Stimulated activated CD4-positive, alpha-beta T cell treated with anti-CD3 and anti-CD28 coated beads, TNF-alpha, amount 100 ng/mL, for 4 hours (primary cell): ENCODE measurements at places on chromosomes 13 and 19.

GRCh38 chr19:6682607-6683128 is 12.7 kb upstream of the TNFSF14 start:
- DNase-seq = no peak

DNA sequence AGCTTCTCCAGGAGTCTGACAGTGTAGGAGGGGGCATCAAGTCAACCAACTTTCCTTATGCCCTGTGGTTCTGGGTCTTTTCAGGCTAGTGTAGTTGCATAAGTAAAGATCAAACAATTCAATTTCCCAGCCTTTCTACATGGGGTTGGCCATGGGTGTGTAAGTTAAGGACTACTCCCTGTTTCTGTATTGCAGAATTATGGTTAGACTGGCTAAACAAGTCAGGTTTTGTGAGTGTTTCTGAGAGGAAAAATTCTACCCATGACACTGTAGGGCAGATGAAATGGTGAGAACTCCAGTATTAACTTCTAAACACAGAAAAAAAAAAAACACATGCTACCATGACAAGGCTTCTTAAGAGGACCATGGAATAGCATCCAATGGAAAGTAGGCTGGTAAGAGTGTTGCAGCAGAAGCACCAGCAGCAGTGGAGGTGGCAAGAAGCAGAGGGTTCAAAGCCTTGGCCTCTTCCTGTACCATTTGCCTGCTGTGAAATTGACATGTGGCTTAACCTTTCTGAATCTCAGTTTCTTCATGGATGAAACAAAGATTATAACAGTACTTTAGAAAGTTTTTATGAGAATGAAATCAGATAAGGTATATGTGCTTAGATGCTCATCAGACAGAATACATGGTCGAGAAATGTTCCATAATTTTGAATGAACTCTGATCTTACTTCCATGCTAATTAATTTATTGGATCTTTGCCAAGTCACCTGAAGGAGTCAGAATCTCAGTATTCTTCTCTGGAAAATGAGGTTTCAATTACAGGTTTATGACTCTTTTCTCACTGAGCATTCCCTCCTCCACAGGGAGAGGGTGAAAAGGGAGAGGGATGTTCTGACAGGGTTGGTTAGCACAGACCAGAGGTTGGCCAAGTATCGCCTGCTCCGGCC is 11.4 kb upstream of the SCEL start:
- no peak for DNase-seq

- DNase-seq = no peak
Observed at GRCh38 chr19:6212403-6213265, 67.1 kb downstream of the MLLT1 start.

GRCh38 chr19:28715157-28715556 is 497.8 kb downstream of the UQCRFS1 start:
- no peak for DNase-seq

DNA sequence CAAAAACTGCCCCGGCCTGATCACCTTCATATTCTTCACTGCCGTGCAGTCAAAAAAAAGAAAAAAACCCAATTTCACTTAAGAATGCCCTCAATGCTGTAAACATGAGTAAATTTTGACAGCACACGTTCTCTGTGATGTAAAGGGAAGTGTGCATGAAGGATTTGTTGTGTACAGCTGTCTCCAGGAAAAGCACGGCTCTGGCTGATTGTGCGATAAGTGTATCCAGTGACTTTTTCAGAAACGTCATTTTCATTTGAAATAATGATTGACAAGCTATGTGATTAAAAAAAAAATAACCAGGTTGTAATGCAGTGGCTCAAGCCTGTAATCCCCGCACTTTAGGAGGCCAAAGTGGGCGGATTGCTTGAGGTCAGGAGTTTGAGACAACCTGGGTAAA is 39.6 kb downstream of the ANKRD10 start:
- no peak for DNase-seq

DNA sequence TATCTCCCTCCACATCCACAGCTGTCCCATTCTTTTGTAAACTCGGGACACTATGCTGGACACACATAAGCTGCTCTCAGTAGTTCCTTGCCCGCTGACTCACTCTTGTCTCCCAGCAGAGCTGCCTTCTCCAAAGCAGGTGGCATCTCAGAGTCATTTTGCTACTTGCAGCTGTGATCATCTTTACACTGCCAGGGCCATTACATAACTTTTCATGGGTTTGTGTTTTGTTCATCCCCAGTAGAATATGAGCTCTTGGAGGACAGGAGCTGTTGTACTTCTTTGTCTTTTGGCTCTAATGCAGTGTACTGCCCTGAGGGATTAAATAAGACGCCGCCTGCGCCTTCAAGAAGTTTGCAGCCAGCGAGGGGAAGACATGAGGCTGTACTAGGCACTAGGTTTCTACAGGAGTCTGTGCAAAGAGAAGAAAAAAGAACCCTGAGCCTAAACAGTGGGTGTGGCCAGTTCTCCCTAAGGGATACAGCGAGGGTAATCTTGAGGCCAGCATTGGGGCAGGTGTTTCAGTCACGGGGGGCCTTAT is 40.8 kb upstream of the GPR183 start:
- no peak for DNase-seq

- no peak for DNase-seq
Observed at GRCh38 chr13:108629988-108630387, 577 bp downstream of the MYO16 start.

GRCh38 chr13:23901365-23901764 is 4.1 kb upstream of the C1QTNF9B start:
- no peak for DNase-seq

DNA sequence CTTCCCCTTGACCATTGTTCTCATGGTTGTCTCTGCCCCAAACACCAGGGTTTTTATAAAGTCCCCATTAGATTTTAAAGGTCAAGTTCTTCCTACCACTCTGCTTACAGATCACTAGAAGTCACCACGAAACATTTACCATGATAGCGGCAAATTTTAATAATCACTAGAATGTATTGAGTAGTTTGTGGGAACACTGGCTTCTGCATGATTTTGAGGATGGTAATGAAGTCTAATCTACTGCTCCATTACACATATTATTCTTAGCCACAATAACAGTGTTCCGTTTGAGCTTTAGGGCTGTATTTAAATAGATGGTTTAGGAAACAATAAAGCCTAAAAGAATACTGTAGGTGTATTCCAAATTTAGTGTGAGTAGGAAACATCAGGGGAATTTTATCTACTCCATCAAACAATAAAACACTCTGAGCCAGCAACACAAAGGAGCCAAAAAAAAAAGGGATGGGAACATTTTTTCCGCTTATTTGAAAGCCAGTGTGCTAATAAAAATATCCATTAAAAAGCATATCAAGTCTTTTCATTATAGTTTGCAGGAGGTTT is 49.7 kb downstream of the KLF12 start:
- DNase-seq = no peak

GRCh38 chr13:102911336-102911735 is 65.5 kb downstream of the ERCC5 start:
- no peak for DNase-seq

- DNase-seq = no peak
Observed at GRCh38 chr13:84413016-84413415, 530.7 kb upstream of the SLITRK1 start.

DNA sequence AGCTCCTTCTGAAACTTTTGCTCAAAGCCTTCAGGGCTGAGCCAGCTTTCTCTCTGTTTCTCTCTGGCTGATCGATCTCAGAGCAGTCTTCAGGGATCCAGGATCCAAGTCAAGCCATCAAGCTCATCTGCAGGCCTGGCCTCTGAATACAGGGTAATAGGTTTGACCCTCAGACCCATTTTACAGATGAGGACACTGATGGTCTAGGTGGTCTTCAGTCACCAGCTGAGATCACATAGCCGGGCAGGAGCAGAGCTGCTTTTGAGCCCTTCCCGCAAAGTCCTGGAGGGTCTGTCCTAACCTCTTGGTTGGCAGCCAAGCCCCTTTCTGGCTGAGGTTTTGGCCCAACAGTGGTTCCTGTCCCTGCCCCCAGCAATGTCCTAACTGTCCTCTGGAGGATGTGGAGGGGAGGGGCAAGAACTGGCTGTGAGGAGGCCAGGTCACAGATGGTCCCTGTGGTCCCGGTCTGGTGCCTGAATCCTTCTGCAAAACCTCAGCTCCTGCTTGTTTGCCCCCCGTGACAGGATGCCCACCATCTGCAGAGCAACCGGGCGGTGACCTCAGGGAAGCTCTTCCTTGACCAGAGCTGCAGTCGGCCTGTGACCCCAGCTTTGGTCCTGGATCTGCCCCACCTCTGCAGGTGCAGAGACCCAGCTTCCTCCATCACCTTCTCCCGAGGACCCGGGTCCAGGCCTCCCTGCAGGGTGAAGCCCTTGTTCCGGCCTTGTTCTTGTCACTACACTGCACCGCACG is 5.8 kb upstream of the PEAK3 start:
- DNase-seq = no peak

- DNase-seq = no peak
Observed at GRCh38 chr19:8361921-8362793, 1.8 kb upstream of the ANGPTL4 start.

GRCh38 chr19:51884713-51885112 is 3.0 kb downstream of the ZNF577 start:
- DNase-seq = no peak

DNA sequence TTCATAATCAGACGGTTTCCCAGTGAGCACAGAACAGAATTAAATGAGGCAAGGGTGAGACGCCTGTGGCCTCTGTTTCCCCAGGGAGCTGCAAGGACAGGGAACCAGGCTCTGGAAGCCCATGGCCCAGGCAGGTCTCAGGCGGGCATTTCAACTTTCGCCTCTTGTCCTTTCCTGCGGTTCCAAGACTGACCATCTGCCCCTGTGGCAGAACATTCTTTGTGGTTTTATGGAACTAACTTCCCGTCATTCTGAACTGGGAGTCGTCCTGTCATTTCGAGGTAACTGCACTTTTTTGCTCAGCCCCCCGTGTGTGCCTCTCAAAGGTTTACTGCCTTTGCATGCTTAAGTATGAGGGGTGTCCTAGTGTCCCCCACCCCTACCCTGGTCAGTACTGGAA is 70.9 kb downstream of the KL start:
- no peak for DNase-seq

DNA sequence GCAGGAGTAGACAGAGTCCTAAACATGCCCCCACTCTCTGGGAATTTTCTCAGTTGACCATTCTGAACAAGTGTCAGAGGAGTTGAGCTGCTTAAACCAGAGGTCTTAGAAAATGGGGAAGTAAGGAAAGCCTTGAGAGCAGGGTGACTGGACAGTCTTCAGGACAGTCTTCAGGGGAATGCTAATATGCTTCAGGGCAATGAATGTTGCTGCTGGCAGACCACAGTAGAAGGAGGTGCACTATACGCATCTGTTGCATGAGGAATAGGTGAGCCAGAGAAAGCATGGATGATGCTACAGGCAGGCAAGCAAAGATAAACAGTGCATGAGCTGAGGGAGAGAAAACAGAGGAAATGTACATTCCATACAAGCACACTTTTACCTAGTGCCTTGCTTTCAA is 196.6 kb upstream of the GPR12 start:
- no peak for DNase-seq

DNA sequence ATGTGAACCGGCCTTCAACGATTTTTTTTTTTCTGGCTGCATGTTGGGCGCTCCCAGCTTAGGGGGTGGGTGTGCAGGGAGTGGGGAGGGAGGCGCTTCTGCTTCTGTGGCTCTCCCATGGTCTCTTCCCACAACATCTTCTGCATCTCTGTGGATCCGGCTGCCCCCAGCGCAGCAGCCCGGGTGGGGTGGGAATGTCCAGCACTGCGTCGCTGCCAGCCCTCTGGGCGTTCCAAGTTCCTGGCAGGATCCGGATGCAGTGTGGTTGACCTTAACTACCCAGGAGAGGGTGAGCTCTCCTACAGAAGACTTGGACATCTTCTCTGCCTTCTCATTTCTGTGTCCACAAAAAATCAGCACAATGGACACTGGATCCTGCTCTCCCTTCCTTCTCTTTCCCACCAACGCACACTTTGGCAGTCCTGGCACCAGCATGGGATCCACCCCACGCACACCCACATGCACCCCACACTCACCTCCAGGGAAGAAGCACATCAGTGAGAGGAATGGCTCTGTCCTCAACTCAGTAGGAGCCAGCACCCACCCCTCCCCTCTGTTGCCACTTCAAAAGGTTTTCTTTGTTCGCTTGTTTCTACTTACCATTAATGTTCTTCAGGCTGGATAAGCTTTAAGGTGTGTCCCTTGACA is 177.3 kb downstream of the COL4A1 start:
- DNase-seq = no peak

DNA sequence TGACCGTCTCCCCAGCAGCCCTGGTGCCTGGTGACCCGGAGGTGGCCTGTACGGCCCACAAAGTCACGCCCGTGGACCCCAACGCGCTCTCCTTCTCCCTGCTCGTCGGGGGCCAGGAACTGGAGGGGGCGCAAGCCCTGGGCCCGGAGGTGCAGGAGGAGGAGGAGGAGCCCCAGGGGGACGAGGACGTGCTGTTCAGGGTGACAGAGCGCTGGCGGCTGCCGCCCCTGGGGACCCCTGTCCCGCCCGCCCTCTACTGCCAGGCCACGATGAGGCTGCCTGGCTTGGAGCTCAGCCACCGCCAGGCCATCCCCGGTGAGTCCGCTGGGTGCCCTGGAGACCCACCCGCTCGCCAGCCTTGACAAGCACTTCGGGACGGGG is 2.2 kb downstream of the MADCAM1 start:
- no peak for DNase-seq

- DNase-seq = no peak
Observed at GRCh38 chr13:96130818-96131340, 41.0 kb downstream of the HS6ST3 start.

GRCh38 chr19:35843676-35844481 is 8.4 kb downstream of the NPHS1 start:
- DNase-seq = no peak

- no peak for DNase-seq
Observed at GRCh38 chr19:13929340-13929739, 8.9 kb downstream of the PODNL1 start.

DNA sequence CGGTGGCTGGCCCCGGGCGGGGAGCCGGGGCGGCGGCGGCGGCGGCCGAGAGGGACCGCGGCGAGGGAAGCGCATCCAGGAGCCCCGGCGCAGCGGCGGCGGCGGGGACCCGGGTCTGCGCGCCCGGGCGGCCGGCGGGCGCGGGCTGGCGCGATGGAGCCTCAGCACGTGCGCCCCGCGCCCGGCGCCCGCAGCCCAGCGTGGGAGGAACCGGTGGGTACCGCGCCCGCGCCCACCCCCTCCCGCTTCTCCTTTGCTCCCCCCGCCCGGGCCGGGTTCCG is 7.8 kb upstream of the DGKH start:
- DNase-seq = no peak

- DNase-seq = no peak
Observed at GRCh38 chr13:45875951-45876350, 24.4 kb upstream of the SIAH3 start.

DNA sequence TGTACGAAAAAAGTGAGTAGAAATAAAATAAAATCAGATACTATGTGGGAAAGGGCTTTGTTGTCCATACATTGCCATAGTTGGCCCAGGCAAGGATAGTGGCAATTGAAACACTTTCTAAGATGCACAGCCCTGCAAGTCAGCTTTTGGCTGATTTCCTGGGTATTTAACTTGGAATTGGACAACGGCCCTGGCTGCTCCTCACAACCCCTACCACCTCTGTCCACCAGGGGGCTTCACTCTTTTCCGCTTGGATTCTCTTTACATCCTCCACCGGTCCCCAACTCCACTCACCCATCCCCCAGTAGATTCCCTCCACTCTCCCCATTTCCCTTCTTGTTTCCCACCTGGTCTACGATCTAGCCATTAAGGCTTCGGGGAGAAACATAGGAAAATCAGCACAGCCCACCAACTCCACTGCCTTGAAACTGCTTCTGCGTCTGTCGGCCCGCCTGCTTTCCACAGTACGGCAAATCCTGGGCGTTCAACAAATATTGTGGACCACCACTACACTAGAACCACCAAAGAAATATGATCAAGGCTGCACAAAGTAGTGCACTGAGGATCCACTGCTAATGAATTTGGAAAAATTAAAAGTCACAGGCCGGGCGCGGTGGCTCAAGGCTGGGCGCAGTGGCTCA is 48.6 kb upstream of the GTF3A start:
- DNase-seq = peak; percentile 15

- DNase-seq = no peak
Observed at GRCh38 chr13:30923418-30923817, 9.0 kb upstream of the TEX26 start.
